AG08396 (cell line): ENCODE measurements at places on chromosomes 2 and 18.

- DNase-seq, result no peak
Measured at GRCh38 chr18:32884543-32884942, 111.7 kb upstream of the KLHL14 start.

GRCh38 chr2:104945121-104945520, 91.2 kb downstream of the POU3F3 start:
- no peak for DNase-seq

- DNase-seq, result no peak
Measured at GRCh38 chr2:159639071-159639470, 22.7 kb upstream of the BAZ2B start.

- no peak for DNase-seq
Measured at GRCh38 chr18:30405038-30405437, 637.5 kb downstream of the DSC3 start.

- DNase-seq, result no peak
Measured at GRCh38 chr2:97907369-97908100, 88.2 kb downstream of the TMEM131 start.

GRCh38 chr2:225472161-225472560, 72.7 kb downstream of the NYAP2 start:
- DNase-seq, result no peak

DNA sequence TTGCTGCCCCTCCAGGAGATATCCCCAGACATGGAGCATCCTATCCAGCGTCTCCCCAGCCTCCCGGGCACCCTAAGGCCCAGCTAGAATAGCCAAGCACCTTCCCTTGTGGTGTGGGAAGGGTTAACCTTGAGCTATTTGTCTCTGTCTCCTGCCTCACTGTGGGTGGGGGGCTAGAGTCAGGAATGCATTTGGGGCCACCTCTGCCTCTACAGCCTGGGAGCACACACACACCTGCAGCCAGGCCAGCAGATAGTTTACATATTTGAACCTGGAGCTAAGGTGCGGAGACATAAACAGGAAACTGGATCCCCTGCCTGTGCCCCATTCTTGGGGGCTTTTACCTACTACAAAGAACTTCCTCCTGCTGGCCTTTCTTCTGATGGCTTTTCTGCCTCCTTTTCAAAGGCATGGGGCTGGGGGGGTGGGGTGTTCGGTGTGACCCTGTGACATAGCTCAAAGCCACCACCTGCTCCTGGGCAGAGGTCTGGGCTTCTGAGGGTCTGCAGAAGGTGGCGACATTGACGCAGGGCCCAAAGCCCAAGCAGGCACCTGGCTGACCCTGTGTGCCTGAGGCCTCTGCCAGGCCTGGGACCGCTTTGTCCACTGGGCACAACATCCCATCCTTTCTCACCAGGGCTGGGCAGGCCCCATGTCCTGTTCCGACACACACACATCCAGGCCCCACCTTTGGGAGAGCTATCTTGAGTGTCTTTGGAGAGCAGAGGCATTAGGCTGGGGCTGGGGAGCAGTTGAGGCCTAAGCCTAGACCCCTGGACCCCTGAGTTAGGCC, 34.2 kb downstream of the EMX1 start:
- no peak for DNase-seq

GRCh38 chr18:10128921-10129501, 215.2 kb downstream of the VAPA start:
- DNase-seq, result no peak

- no peak for DNase-seq
Measured at GRCh38 chr18:74679006-74679678, 81.5 kb downstream of the ZNF407 start.

DNA sequence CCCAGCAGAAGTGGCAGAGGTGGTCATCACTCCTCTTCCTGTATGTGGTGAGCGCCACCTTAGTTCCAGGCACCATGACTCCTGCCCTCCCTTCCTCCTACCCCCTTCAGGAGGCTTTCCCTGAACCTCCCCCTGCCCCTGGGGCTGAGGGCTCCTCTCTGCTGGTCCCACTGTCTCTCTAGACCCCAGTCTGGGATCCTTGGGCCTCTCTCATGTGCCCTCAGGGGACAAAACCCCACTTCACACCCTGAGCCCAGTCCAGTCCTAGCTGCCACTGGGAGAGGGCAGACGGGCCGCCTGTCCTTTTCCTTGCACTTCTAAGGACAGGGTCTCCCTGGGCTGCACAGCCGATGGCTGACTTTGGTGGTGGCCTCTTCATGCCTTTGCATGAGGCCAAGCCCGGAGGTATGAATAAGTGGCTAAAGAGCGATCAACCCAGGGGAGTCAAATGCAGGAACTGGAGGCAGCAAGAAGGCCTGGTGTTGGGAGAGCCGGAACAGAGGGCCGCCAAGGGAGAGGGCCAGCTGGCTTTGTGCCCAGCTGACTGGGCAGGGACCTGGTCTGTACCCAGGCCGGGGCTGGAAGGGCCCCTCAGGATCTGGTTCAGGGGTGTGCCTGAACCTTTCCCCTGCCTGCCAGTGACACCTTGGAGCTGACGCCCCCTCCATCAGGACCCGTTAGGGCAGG, 29.5 kb downstream of the GLI2 start:
- DNase-seq, result peak; percentile 44

- DNase-seq, result no peak
Measured at GRCh38 chr2:101625387-101625786, 72.1 kb upstream of the MAP4K4 start.

DNA sequence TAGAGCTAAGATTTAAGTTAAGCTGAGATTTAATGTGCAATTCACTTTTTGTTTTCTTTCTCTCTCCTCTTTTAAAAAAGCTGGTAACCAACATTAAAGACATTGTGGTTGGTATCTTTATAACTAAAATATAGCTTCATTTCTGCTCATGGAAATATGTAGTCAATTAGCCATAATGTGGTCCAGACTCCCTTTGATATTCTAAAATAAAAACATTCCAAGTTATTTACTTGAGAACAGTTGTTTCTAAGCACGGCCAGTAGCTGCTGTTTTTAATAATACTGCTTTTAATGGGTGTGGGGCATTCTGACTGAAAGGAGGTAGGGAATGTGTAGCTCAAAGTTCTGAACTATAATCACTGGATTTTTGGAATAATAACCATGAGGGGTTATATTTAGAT, 183.3 kb upstream of the FBXO11 start:
- DNase-seq, result no peak

- DNase-seq, result no peak
Measured at GRCh38 chr2:188993247-188993646, 19.1 kb downstream of the COL3A1 start.

- DNase-seq, result no peak
Measured at GRCh38 chr2:72037261-72037666, 110.4 kb downstream of the CYP26B1 start.

- DNase-seq, result no peak
Measured at GRCh38 chr18:8744038-8744437, 38.7 kb downstream of the MTCL1 start.

GRCh38 chr2:69848186-69848790, 18.8 kb downstream of the GMCL1 start:
- no peak for DNase-seq

- no peak for DNase-seq
Measured at GRCh38 chr2:232473467-232473890, 14.2 kb downstream of the ECEL1 start.

GRCh38 chr2:20596973-20597859, 53.7 kb downstream of the HS1BP3 start:
- no peak for DNase-seq

GRCh38 chr18:70553936-70554260, 265.1 kb downstream of the SOCS6 start:
- no peak for DNase-seq

- DNase-seq, result no peak
Measured at GRCh38 chr2:68487773-68488355, 20.5 kb downstream of the APLF start.

DNA sequence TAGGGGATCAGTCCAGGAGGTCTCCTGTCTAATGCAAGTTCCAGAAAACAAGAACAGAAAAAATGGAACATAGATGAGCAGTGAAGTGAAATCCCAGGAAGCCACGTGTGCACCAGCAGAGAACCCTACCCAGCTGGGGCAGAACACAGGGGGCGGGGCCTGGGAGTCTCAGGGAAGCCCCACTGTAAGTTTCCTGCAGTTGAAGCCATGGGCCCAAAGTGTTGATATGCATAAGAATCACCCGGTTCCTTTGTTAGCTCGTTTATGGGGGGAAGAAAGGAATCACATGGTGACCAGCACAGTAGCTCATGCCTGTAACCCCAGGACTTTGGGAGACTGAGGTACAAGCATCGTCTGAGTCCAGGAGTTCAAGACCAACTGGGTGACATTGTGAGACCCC, 131.3 kb downstream of the INO80D start:
- DNase-seq, result no peak

- DNase-seq, result no peak
Measured at GRCh38 chr2:152826581-152827279, 108.3 kb downstream of the ARL6IP6 start.

DNA sequence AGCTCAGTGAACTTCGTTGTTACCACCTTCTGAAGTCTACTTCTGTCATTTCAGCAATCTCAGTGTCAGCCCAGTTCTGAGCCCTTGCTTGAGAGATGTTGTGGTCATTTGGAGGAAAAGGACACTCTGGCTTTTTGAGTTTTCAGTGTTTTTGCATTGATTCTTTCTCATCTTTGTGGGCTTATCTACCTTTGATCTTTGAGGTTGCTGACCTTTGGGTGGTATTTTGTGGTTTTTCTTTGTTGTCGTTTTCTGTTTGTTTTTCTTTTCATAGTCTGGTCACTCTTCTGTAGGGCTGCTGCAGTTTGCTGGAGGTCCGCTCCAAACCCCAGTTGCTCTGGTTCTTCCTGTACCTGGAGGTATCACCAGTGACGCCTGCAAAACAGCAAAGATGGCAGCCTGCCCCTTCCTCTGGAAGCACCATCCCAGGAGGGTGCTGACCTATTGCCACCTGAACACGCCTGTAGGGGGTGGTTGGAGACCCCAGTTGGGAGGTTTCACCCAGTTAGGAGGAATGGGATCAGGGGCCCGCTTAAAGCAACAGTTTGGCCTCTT, 74.7 kb downstream of the EPC2 start:
- no peak for DNase-seq

GRCh38 chr2:159145745-159146354, 140.7 kb downstream of the WDSUB1 start:
- no peak for DNase-seq

DNA sequence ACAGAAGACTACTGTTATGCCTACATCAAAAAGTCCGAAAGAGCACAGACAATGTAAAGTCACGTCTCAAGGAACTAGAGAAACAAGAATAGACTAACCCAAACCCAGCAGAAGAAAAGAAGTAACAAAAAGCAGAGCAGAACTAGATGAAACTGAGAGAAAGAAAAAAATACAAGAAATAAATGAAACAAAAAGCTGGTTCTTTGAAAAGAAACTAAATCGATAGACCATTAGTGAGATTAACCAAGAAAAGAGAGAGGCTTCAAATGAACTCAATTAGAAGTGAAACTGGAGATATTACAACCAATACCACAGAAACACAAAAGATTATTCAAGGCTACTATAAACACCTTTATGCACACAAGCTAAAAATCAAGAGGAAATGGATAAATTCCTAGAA, 271.8 kb downstream of the MBD2 start:
- no peak for DNase-seq

DNA sequence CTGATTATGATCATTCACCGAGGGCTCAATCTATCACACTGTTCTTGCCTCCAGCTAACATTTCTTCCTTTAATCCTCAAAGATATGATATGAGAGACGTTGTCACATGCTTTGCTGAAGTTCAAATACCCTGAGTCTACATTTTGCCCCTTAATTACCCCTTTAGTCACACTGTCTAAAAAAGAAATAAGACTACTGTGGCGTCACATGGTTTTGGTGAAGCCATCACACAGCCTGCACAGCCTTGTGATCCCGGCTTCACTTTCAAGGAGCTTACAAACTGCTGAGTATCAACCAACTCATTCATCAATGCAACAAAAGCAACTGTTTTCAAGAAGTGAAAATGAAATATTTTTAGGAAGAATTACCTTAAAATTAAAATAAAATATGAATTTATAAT, 31.9 kb upstream of the SOCS6 start:
- no peak for DNase-seq

DNA sequence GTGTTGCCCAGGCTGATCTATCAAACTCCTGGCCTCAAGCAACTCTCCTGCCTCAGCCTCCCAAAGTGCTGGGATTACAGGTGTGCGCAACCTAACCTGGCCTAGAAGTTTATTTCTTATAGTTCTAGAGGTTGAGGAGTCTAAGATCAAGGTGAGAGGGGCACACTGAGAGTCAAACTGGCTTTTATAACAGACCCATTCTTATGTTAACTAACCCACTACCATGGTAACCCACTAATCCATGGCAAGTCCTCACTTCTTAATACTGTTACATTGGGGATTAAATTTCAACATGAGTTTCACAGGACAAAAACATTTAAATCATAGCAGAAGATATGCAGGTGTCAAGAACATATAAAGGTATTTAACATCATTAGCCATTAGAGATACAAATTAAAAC, 50.6 kb downstream of the MDH1 start:
- no peak for DNase-seq

DNA sequence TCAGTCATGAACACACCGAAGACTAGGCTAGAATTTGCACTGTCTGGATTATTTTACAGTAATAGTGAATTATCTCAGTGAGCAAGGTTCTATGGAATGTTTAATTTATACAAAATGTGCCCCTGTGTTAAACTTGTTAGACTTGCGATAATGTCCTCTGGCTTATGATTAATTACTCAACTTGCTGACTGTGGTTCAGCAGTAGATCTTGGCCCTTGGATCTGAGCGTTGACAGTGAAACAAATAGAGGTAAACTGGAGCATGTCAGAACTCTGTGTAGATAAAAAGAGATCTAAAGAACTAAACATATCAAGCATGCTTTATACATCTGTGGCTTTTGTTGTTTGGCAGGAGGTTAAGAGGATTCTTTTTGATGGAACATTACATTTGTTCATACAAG, 407.6 kb downstream of the DSEL start:
- no peak for DNase-seq

DNA sequence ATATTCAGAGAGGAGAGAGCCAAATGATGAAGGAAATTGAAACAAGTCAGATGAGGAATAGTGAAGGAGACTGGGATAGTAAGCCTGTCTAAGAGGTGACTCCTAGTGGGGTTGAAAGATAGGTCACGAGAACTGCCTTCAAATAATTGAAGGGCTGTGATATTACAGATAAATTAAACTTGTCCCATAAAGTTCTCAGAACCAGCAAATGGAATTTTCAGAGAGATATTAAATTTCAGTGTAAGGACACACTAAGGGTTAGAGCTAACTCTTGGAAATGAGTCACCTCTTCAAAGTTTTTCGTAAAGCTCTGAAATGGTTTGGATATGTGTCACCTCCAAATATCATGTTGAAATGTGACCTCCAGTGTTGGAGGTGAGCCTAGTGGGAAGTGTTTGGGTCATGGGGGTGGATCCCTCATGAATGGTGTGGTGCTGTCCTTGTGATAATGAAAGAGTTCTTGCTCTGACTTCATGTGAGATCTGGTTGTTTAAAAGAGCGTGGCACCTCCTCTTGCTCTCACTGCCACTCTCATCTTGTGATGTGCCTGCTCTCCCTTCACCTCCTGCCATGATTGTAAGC, 87.3 kb downstream of the BABAM2 start:
- DNase-seq, result peak; percentile 27

DNA sequence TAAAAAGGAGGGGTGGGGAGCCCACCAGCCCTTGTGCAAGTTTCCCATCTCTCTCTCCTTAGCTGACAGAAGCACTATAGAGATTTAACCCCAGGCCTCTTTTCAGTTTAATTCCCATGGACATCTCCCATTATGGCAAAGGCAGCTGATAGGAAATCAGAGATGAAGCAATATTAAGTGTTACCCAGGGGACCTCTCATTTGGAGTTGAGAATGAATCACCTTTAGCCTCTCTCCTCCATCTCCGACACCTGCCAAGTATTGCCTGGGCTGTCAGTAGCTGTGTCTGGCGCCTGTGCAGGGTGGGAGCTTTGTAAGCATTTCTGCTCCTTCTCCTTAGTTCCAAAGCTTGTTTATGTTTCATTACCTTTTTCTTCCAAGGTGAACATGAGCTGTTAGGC, 109.0 kb downstream of the AQP4 start:
- no peak for DNase-seq
